ENCODE measurements at places on chromosomes 5 and 9.

DNA sequence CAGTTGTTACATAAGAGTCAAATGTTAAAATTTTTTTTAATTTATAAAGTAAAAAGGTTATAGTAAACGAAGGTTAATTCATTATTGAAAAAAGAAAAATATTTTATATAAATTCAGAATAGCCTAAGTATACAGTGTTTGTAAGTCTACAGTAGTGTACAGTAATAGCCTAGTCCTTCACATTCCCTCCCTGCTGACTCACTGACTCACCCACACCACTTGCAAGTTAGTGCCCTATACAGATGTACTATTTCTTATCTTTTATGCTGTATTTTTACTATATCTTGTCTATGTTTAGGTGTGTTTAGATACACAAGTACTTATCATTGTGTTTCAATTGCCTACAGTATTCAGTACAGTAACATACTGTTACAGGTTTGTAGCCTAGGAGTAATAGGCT, 57.6 kb downstream of the MAMDC2 start:
- peak; percentile 78 for DNase-seq

- no peak for DNase-seq
Observed at GRCh38 chr9:127528422-127529251, 77.3 kb downstream of the LRSAM1 start.

DNA sequence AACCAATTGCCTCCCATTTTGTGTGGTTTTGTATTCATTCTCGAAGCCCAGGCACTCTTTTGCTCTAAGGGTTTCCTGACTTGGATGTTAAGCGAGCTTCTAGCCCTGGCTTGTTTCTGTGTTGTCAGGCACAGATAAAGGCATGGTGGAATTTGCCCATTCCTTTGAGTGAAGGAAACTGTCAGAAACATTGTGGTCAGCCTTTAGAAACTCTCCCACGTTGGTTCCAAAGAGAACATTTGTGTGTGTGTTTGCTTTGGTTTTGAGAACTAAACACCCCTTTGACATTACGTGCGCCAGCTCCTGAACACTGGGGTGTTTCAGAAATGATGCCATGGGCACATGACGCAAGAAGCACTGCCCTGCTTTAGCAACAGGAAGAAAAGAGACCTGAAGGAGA, 320.9 kb downstream of the NTRK2 start:
- DNase-seq: no peak

- no peak for DNase-seq
Observed at GRCh38 chr5:71573591-71573990, 13.5 kb upstream of the MCCC2 start.

DNA sequence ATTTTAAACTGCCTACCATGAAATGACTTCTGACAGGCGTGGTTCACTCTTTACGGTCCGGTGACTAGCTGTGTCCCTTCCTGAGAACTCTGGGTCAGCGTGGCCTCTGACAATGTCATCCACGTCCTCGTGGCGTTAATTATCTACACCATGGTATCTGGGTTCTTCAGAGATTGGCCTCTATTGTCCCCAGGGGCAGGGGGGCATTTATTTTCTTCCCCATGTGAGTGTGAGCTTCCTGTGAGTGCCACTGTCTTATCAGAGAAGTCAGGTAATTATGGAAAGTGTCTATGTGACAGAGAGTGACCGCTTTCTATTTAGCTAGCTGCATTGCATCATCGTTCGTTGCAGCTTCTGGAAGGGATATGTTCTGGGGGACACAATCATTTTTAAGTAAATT, 77.2 kb downstream of the FBXL7 start:
- no peak for DNase-seq

DNA sequence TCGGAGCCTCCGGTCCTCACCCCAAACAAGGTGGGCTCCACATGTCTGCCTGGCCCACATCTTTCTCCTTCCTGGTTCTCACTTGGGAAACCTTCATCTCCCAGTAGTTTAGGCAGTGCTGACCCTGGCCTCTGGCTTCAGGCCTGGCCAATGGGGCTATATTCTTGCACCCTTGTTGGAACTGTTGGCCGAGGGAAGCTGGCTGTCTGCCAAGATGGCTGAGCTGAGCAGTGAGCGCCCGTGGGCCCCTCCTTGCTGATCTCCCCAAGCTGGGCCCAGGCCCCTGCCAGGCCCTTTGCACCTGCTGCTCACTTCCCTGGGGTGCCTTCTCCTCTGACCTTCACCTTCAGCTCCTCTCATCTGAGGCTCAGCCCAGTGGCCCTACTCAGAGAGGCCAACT, 31.3 kb downstream of the TSPAN17 start:
- no peak for DNase-seq

DNA sequence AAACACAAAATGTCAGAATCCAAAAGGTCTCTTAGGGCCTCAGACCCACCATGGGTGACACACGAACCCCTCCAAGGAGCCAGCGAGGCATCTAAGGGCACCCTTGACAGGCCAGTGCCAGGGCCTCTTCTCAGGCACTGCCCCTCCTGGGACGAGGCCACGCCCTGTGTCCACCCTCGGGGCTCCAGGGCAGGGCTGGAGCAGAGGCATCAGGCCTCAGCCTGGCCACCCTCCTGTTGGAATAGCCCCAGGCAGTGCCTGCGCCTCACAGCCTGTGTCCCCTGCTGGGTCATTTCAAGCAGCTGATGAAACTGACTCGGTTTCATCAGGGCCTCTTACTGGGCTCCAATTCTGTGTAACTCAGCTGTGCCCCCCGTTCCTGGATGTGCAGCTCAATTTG, 32.8 kb upstream of the SUSD3 start:
- DNase-seq: no peak

DNA sequence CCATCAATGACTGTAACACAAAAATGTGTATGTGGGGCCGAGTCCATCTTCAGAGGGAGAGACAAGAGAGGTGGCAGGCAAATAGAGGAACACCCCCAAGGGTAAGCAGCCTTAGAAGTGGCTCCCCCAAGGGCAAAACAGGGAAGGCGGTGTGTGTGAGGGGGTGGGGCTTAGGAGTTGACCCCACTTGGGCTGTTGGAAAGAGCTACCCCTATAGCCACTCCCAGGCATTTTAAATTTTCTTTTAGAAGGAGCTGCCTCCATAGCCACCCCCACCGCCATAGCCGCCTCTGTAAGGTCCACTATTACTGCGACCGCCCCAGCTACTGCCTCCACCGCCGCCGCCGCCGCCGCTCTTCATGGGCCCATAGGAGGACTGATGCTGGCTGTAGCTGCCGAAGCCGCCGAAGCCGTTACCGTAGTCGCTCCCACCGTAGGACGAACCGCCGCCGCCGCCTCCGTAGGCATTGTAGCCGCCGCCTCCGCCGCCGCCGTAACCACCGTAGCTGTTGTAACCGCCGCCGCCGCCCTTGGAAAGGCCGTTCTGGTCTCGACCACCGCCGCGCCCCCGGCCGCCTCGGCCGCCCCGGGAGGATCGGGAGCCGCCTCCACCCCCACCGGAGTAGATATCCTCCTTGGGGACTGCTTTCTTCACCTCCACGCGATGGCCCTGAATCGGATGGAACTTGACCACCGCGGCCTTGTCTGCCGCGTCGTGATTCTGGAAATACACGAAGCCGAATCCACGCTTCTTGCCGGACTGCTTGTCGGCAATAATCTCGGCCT, 1.1 kb downstream of the HNRNPA0 start:
- no peak for DNase-seq

GRCh38 chr9:38126730-38127129, 57.7 kb upstream of the SHB start:
- no peak for DNase-seq

- DNase-seq: peak; percentile 50
Observed at GRCh38 chr9:93589688-93590087, 13.3 kb downstream of the PHF2 start.

GRCh38 chr5:1776831-1777230, 22.8 kb downstream of the MRPL36 start:
- DNase-seq: no peak

DNA sequence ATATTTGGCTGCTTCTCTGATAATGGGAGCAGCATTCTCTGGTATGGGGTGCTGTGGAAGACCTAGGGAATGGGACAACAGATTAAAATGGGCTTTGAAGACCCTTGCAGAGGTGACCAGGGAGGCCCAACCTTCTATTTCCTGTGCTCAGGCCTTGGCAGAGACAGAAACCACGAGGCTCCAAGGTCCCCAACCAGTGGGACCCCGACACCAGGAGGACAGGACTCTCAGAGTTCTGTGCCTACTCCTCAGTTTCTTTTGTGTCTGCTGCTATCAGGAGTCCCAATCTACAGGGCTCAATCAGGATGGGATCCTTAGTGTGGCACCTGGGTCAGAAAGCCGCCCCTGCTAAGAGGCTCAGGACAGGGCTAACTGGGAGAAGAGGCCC, 29.3 kb downstream of the CSF2 start:
- DNase-seq: no peak

- no peak for DNase-seq
Observed at GRCh38 chr9:79742110-79742721, 170.5 kb downstream of the TLE4 start.

- DNase-seq: no peak
Observed at GRCh38 chr9:113692256-113692655, 183.9 kb upstream of the ZNF618 start.

- DNase-seq: no peak
Observed at GRCh38 chr5:97094579-97095317, 47.7 kb downstream of the LIX1 start.

GRCh38 chr9:76744336-76744735, 19.9 kb upstream of the PCA3 start:
- DNase-seq: no peak

DNA sequence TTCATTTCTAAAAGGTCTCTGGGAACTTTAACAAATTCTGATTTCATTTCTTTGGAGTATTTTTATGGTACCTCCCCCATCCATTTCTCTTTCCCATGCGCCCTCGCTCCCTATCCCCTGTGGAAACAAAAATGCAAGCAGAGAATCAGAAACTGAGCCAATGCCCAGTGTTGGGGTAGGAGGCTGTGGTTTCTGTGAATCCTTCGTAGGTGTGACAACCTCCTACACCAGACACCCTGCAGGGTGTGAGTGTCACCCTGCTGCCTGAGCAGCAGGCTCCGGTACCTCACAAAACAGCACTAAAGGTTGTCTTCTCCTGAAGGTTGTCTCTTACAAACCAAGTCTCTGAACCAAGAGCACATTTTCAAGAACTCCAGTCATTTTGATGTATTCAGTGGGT, 103.8 kb upstream of the CTSL start:
- DNase-seq: no peak

GRCh38 chr9:134403292-134403681, 77.0 kb downstream of the RXRA start:
- no peak for DNase-seq

DNA sequence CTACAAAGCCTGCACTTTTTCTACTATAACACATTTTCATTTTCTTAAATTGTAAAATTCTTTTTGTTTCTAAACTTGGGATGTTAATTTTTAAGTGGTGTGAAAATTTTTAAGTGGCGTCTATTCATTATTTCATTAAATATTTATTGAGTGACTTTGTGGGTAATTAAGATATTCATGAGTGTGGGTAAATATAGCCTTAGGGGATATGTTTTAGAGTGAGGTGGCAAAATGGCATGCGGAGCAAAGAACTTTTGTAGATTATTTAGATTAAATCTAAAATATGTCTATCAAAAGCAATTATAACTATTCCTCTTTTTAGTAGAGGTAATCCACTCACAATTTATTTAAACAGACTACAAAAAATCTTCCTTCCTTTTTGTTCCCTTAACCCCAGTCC, 188.4 kb downstream of the PCSK1 start:
- no peak for DNase-seq

DNA sequence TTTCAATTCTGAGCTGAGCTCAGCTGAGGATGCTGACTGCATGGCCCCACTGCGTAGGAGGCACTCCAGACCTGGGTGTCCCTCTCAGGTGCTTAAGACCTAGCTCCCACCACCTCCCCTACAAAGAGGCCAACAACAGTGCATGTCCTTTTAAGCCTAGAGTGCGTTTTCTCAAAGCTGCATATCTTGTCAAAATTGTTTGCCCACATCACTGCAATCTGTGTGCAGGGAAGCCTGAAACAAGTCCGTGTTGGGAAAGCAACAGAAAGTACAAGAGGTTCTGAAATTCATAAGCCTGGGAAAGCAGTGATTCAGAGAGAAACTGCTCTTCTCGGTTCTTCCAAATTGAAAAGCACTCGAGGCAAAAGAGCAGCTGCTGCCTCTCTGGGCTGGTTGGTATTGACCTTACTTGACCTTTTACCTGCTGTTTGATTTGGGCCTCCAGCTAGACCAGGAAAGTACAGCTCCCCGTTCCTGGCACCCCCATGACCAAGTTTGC, 238.4 kb downstream of the NR2F1-AS1 start:
- DNase-seq: peak; percentile 78

- DNase-seq: no peak
Observed at GRCh38 chr5:167918184-167918812, 373.1 kb upstream of the WWC1 start.

DNA sequence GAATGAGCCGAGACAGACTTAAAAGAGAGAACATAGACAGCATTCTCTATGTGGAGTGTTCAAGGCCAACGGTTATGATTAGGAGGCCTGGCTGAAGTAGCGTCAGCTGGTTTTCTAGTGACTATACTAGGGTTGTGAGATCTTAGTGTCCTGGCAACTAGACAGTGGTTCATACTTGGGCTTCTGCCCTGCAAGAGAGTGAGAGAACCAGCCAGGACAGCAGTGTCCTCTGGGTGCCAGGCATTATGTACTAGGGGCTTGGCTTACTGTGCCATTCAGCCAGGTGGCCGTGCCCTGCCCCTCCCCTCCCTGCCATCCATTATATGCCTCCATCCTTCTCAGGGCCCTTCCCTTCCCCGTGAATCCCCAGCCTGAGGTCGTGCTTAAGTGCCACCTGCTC, 56.8 kb downstream of the TRIO start:
- DNase-seq: peak; percentile 51

DNA sequence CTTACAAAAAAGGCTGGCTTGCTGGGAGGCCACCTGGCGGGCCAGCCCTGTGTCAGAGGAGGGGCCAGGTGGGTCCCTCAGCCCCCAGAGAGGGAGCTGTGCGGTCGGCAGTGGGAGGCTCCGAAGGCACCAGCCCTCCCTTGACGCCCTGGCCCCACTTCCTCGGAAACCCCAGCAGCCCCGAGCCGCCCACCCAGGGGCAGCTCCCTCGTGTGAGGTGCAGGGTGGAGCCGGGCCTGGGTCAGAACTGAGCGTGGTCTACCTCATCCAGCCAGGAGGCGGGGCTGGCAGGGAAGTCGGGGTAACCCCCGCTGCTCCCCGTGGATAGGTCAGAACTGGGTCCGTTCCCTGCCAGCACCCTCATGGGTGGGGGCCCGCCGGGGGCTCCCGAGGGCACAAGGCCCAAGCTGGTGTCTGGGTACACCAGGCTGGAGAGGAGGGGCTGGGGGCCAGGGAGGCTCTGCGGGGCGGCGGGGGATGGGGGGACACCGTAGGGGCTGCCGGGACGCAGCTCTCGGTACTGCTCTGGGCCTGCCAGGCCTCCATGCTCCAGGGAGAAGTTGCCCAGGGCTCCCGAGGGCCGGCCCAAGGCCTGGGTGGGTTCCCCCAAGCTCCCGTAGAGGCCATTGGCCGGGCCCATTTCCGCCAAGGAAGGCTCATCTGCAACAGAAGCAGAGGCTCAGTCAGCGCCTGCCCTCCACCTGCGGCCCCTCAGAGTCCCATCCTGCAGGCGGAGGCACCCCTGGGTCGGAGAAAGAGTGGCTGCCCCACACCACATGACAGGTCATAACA, 7.6 kb downstream of the LHX3 start:
- DNase-seq: no peak

GRCh38 chr9:113506090-113506589, 42.6 kb downstream of the RGS3 start:
- no peak for DNase-seq

GRCh38 chr9:12884736-12885395, 110.0 kb downstream of the LURAP1L start:
- peak; percentile 94 for DNase-seq
